ENCODE measurements at places on chromosomes 1 and 21.
A peak's percentile ranks its signal among the peaks of the same experiment; 100 is the strongest.

- no peak for DNase-seq
Observed at GRCh38 chr21:38709876-38710275, 95.9 kb upstream of the ETS2 start.

DNA sequence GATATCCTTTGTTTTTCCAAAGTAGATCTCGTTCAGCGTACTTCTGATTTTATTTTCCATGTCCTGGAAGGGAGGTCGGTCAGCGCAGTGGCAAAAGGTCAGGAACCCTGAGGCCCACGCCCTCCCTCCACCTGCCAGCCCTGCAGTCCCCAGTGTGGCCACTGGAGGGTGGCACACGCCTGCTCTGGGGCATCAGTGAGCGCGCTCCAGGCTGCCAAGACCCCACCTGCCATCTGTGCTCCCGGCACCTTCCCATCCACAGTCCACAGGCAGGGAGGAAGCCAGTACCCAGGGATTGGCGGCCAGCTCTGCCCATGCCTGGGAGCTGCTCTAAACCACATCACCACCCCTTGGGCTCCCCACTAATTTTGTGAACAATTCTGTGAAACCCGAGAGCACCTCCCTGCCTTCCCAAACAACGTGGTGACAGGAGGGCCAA, 32.3 kb downstream of the SLC66A1 start:
- DNase-seq, result peak; percentile 41

DNA sequence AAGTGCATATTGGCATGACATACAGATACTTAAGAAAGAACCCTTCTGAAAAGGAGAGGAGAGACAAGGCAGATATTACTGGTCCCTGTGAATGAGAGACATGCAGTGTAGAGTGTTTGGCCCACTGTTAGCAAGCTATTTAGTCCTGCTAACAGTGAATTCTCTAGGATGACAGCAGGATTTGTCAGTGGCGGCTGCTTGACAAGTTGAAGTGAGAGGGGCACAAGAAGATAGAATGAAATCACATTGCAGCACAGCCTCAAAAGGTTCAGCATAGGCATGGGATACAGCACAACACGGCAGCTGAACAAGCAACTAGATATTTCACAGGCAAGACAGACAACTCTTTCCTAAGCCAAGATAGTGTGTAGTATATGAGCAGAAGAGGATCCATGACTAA, 407.9 kb downstream of the PLA2G4A start:
- DNase-seq, result no peak

DNA sequence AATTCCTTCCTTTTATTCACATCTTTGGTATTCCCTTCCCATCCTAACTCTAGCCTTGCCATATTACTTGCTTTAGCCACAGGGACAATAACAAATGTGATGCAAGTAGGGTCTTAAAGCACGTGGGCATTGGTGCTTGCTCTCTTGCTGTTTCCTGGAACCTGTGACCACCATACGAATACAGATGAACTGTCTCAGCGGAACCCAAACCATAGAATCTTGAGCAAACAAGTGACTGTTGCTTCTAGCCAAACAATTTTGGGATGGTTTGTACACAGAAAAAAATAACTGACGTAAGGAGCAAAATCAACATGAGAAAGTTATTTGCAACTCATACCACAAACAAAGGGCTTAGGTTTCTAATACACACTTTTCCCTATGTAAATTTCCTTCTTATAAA, 15.2 kb upstream of the VTCN1 start:
- DNase-seq, result no peak

DNA sequence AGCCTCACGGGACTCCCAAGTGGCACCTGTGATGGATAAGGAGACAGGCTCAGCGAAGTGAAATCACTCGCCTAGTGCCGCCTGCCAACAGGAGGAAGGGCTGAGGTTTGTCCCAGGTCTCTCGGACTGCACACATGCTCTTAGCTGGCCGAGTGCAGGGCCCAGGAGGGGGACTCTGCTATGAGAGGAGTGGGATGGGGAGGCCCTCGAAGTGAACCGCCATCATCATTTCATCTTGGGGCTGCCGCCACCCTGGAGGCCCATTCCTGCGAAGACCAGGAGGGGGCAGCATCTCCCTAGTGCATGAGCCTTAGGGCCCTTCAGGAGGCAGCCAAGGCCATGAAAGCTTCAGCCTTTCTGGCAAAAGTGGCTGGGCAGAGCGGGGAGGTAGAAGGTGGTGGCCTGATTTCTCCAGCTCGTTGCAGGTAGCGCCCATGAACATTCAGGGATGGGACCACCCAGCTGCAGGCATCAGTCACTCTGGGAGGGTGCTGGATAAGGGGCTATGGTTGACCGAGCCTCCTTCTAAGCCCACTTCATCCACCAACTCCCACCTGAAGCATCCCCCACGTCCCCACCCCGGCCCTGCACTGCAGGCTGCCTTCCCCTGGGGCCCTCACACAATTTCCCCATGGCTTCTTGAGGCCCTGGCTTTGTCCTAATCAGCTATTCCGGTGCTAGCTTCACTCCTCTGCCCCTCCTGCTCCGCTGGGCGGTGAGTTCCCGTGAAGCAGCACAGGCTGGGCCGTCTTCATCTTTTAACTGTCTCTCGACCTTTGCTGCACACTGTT, 17.2 kb upstream of the RASSF5 start:
- peak; percentile 67 for DNase-seq

Data from CD4-positive, alpha-beta T cell treated with Interleukin-12 subunit alpha and Interleukin-12 subunit beta, for 1 hour (primary cell).